ENCODE measurements at places on chromosomes 16 and 17. TPM values are rescaled to one million over a fixed set of nuclear protein-coding genes. Genes with fewer than 3 reads are reported as not detected.

- no peak overlapping the region for H3K4me3 ChIP-seq
- DNase-seq, result no peak
- peaks cover 92% of the 10 kb centered on the region for H3K27me3 ChIP-seq
- H3K27ac ChIP-seq, result no peak overlapping the region
- no peaks in the 10 kb centered on the region for H3K36me3 ChIP-seq
These were observed 1.5 kb downstream of the PPM1E start for GRCh38 chr17:58757162-58757613.

GRCh38 chr16:66152181-66152580 lies 214.3 kb upstream of the CDH5 start:
- H3K36me3 ChIP-seq, result no peaks in the 10 kb centered on the region
- H3K27me3 ChIP-seq, result no peaks in the 10 kb centered on the region
- no peak for DNase-seq
- no peak overlapping the region for H3K4me3 ChIP-seq
- H3K27ac ChIP-seq, result no peak overlapping the region

DNA sequence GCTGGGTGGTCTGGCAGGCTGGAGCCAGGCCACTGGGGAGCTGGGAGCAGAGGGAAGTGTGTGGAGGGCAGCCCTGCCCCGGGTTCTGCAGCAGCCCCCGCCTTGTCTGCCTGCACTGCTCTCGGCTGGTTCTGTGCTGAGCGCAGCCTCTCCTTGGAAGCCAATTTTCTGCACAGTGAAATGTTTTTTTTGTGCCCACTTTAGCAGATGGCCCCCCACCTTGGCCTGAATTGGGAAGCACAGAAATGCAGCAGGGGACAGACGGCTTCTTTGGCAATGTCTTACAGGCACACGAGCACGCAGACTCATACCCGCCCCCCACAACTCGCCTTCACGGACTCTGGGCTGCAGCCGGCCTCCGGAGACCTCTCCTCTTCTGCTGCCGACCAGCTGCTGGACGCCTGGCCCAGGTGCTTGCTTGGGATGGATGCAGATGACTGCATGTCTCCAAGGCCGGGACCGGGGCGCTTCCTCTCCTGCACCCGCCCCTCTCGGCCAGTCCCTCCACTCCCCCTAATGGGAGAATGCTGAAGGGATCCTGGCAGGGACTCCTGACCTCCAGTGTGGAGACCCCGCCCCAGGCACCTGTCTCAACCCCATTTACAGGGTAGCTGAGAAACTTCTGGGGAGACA lies 14.8 kb downstream of the NPTX1 start:
- no peak overlapping the region for H3K4me3 ChIP-seq
- no peak overlapping the region for H3K27ac ChIP-seq
- H3K4me1 ChIP-seq, result peaks cover 6% of the 10 kb centered on the region
- peaks cover 20% of the 10 kb centered on the region for H3K27me3 ChIP-seq

The ADAD2 gene
- not detected for total RNA-seq

The RNF43 gene
- total RNA-seq, result 3.8 TPM

GRCh38 chr16:64657316-64658011 lies 464.4 kb downstream of the CDH11 start:
- H3K36me3 ChIP-seq, result no peaks in the 10 kb centered on the region
- no peak overlapping the region for H3K27ac ChIP-seq
- no peak for DNase-seq
- no peaks in the 10 kb centered on the region for H3K27me3 ChIP-seq

DNA sequence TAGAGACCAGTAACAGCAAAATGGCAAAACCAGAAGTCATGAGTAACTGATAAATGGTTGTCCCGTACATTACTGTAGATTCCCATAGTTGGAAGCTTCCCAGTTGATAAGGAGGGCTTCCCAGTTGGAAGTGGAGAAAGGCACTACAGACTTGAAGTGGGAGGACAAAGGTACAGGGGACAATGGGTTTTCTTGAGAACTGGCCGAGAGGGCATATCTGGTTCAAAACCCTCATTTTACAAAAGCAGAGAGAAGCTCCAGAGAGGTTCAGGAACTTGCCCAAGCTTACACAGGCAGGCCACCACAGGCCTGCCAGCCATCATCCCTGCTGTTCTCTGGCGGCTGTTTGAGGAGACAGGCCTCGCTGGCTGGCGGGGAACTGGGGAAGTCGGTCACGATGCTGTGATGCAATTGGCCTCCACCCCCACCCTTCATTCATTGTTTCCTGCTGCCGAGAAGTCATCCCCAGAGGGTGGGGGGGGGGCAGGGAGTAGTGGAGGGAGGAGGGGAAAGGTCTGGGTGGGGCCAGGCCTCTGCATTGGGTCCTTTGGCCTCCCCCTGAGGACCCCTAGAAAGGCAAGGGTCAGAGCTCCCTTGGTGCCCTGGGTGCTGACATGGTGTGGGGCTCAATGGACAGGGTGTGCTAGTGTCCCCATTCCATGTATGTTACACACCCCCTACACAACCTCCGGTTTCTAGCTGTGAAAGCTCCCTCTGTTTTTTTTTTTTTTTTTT lies 3.0 kb downstream of the UBALD2 start:
- peaks cover 10% of the 10 kb centered on the region for H3K36me3 ChIP-seq
- no peak for DNase-seq
- no peak overlapping the region for H3K4me3 ChIP-seq

The USP43 gene
- total RNA-seq, result 8.1 TPM

GRCh38 chr17:36675786-36676185 lies 74.4 kb downstream of the MRM1 start:
- H3K27me3 ChIP-seq, result no peaks in the 10 kb centered on the region
- H3K4me1 ChIP-seq, result no peaks in the 10 kb centered on the region
- DNase-seq, result no peak

The TBC1D3I gene
- total RNA-seq, result not detected

The JMJD8 gene
- total RNA-seq, result 90.5 TPM

The BTBD17 gene
- not detected for total RNA-seq

GRCh38 chr17:75679706-75680211 lies 12.6 kb downstream of the SAP30BP start:
- no peaks in the 10 kb centered on the region for H3K27me3 ChIP-seq
- H3K4me3 ChIP-seq, result 0 out of 2 replicates have a peak overlapping the region, but pooled peaks have one; percentile 34
- H3K27ac ChIP-seq, result peak overlapping the region; percentile 39
- DNase-seq, result peak; percentile 91
- peaks cover 30% of the 10 kb centered on the region for H3K36me3 ChIP-seq
- H3K4me1 ChIP-seq, result peaks cover 56% of the 10 kb centered on the region

- H3K36me3 ChIP-seq, result no peaks in the 10 kb centered on the region
- no peak for DNase-seq
- no peaks in the 10 kb centered on the region for H3K27me3 ChIP-seq
- H3K4me3 ChIP-seq, result no peak overlapping the region
- peak overlapping the region; percentile 45 for H3K27ac ChIP-seq
These were observed 4.1 kb upstream of the PPP1R9B start for GRCh38 chr17:50154604-50155003.

DNA sequence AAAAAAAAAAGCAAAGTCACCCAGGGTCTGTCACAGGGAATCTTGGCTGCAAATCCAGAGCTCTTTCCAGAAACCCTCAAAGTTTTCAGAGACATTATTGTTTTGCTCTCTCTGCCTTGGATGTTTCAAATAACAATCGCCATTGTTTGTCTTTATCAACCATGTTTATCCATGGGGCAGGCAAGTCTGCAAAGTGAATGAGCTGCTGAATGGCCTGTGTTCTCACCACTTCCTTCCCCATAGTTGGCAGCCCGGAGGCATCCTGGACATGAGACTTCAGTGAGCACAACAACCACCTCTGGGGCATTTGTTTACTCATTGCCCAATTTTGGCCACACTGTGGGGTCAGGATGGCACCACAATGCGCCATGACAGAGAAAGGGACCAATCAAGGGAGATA lies 53.1 kb upstream of the USP7 start:
- H3K27me3 ChIP-seq, result no peaks in the 10 kb centered on the region
- H3K4me3 ChIP-seq, result no peak overlapping the region
- H3K36me3 ChIP-seq, result no peaks in the 10 kb centered on the region
- H3K27ac ChIP-seq, result no peak overlapping the region

DNA sequence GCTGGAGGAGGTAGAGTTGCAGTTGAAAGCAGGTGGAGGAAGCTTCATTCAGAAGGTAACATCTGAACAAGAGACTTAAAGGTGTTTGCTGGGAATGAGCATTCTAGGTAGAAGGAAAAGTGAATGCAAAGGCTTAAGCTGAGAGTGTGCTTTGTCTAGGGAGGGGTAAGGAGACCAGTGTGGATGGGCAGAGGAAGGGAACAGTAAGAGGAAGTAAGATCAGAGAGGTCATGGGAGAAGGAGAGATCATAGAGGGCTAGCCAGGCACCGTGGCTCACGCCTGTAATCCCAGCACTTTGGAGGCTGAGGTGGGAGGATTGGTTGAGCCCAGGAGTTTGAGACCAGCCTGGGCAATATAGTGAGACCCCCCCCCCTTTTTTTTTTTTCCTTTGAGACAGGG lies 3.3 kb downstream of the STX4 start:
- H3K36me3 ChIP-seq, result no peaks in the 10 kb centered on the region
- H3K4me1 ChIP-seq, result peaks cover 11% of the 10 kb centered on the region
- no peak overlapping the region for H3K4me3 ChIP-seq
- H3K27me3 ChIP-seq, result no peaks in the 10 kb centered on the region

DNA sequence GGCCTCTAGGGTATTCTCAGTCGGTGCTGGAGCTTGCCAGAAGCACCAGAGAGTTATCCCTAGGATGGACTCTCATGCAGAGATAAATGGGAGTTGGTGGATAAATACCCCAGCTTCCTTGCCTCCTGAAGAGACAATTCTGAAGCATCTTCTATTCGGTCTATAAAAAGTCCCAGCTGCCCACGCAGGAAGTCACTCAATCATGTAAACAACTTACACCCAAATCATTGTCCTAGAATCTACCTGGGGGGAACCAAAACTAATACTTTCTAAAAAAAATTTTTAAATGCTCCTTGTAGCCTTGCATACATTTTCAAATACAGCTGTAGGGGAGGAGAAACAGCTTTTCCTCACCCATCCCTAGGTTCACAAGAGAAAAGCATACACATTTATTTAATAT lies 66.6 kb upstream of the ELAC2 start:
- no peak for DNase-seq
- H3K4me3 ChIP-seq, result no peak overlapping the region
- H3K4me1 ChIP-seq, result peaks cover 16% of the 10 kb centered on the region
- H3K27ac ChIP-seq, result no peak overlapping the region
- no peaks in the 10 kb centered on the region for H3K36me3 ChIP-seq

The PLA2G10 gene
- 0.22 TPM for total RNA-seq

DNA sequence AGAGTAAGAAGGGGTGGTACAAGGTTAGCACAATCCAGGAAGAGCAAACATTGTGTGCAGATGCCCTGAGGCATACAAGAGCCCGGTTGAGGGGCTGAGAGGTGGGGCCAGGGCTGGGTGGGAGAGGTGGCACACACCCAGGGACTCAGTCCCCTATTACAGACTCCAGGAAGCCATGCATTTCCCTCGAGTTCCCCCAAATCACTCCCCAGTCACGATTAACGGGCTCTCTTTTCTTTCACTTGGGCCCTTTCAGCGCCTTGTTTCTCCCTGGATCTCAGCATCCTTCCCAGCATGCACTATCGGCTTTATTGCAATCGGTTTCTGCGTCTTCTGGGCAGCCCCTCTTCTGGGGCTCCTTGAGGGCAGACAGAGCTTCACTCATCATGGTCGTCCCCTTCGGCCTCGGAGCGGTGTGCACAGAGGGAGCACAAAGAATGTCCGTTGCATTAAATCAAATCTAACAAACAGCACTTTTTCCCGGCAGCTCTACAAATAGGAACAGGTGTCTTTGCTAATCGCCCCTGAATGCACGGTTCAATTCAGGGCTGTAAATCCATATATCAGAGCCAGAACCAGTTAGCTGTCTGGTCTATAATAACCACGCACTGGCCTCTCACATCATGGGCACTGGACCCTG lies 184.6 kb upstream of the HSBP1 start:
- no peaks in the 10 kb centered on the region for H3K4me1 ChIP-seq
- H3K27ac ChIP-seq, result no peak overlapping the region
- no peak for DNase-seq
- H3K27me3 ChIP-seq, result peaks cover 34% of the 10 kb centered on the region

- no peaks in the 10 kb centered on the region for H3K4me1 ChIP-seq
- H3K27me3 ChIP-seq, result no peaks in the 10 kb centered on the region
- no peak overlapping the region for H3K27ac ChIP-seq
- no peak overlapping the region for H3K4me3 ChIP-seq
- peaks cover 78% of the 10 kb centered on the region for H3K36me3 ChIP-seq
These were observed 9.5 kb upstream of the MRPL12 start for GRCh38 chr17:81693509-81694210.

GRCh38 chr17:45428050-45428617 lies 4.5 kb downstream of the ARHGAP27 start:
- no peaks in the 10 kb centered on the region for H3K36me3 ChIP-seq
- no peak overlapping the region for H3K27ac ChIP-seq
- H3K27me3 ChIP-seq, result no peaks in the 10 kb centered on the region
- peaks cover 57% of the 10 kb centered on the region for H3K4me1 ChIP-seq
- peak; percentile 87 for DNase-seq
- peak overlapping the region; percentile 45 for H3K4me3 ChIP-seq

GRCh38 chr16:162271-162991 lies 3.3 kb upstream of the HBM start:
- no peak overlapping the region for H3K4me3 ChIP-seq
- no peaks in the 10 kb centered on the region for H3K36me3 ChIP-seq
- H3K27ac ChIP-seq, result no peak overlapping the region
- no peak for DNase-seq
- peaks cover 20% of the 10 kb centered on the region for H3K27me3 ChIP-seq
- H3K4me1 ChIP-seq, result no peaks in the 10 kb centered on the region

The GAS7 gene
- not detected for total RNA-seq

GRCh38 chr17:33560165-33560564 lies 267.1 kb upstream of the ASIC2 start:
- DNase-seq, result no peak
- no peaks in the 10 kb centered on the region for H3K36me3 ChIP-seq
- no peaks in the 10 kb centered on the region for H3K27me3 ChIP-seq
- no peak overlapping the region for H3K27ac ChIP-seq

The MYH11 gene
- total RNA-seq, result not detected

The G6PC1 gene
- not detected for total RNA-seq

The GRIN2A gene
- 0.04 TPM for total RNA-seq

GRCh38 chr16:87764600-87765472 lies 950 bp downstream of the KLHDC4 start:
- H3K4me3 ChIP-seq, result peak overlapping the region; percentile 99
- H3K27ac ChIP-seq, result no peak overlapping the region
- no peaks in the 10 kb centered on the region for H3K27me3 ChIP-seq

DNA sequence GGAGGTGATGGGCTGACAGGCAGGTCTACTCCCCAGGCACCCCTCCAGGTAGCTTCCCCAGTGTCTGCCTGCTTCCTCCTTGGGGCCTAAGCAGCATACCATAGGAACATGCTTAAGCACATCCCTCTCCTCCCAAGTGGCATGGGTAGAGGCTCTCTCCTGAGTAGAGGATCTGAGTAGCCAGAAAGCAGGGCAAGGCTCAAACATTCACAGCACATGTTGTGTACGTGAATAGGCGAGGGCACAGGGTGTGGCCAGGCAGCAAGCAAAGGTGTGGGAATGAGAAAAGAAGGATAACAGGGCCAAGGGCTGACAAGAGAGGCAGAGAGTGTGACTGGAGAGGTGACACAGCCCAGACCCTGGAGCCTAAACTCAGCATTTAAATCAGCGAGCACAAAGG lies 29.7 kb upstream of the GFOD2 start:
- H3K27ac ChIP-seq, result no peak overlapping the region
- no peaks in the 10 kb centered on the region for H3K4me1 ChIP-seq
- no peaks in the 10 kb centered on the region for H3K36me3 ChIP-seq
- H3K4me3 ChIP-seq, result no peak overlapping the region

The ATF7IP2 gene
- total RNA-seq, result 6.2 TPM

- no peak overlapping the region for H3K4me3 ChIP-seq
- H3K4me1 ChIP-seq, result no peaks in the 10 kb centered on the region
- H3K36me3 ChIP-seq, result no peaks in the 10 kb centered on the region
- DNase-seq, result no peak
- no peak overlapping the region for H3K27ac ChIP-seq
- 0 out of 2 replicates have a peak, but pooled peaks cover 7% of the 10 kb centered on the region for H3K27me3 ChIP-seq
These were observed 127.3 kb upstream of the MON1B start for GRCh38 chr16:77063676-77064016.

The IL21R gene
- 0.55 TPM for total RNA-seq

The ABCA9 gene
- not detected for total RNA-seq

Data from PC-3 (cell line).